ENCODE measurements at places on chromosomes 2 and 18. TPM values are rescaled to one million over a fixed set of nuclear protein-coding genes. Genes with fewer than 3 reads are reported as not detected.

CTAGE1 gene
- not detected for total RNA-seq

DLGAP1 gene
- 0.27 TPM for total RNA-seq

TDRD15 gene
- total RNA-seq = under 0.01 TPM

MAP3K19 gene
- not detected for total RNA-seq

NEU4 gene
- not detected for total RNA-seq

MAPRE3 gene
- 2.3 TPM for total RNA-seq

RNF149 gene
- 137 TPM for total RNA-seq

DPP4 gene
- 16.2 TPM for total RNA-seq

CPO gene
- total RNA-seq = not detected

TRPM8 gene
- total RNA-seq = not detected

NR4A2 gene
- 0.13 TPM for total RNA-seq

C2orf92 gene
- total RNA-seq = 3.5 TPM

C2orf15 gene
- not detected for total RNA-seq

FAM228A gene
- total RNA-seq = not detected

VWA3B gene
- total RNA-seq = not detected

GALNT14 gene
- total RNA-seq = 2.4 TPM

SCG2 gene
- total RNA-seq = not detected

CREG2 gene
- 0.57 TPM for total RNA-seq

CABLES1 gene
- total RNA-seq = 19.0 TPM

KLHL14 gene
- total RNA-seq = not detected

SERPINB11 gene
- total RNA-seq = not detected

CNGA3 gene
- total RNA-seq = under 0.01 TPM

DOCK10 gene
- total RNA-seq = 38.7 TPM

USP14 gene
- total RNA-seq = 72.3 TPM

RNF103 gene
- 36.6 TPM for total RNA-seq

TET3 gene
- total RNA-seq = 10.0 TPM

RAMP1 gene
- not detected for total RNA-seq

SIGLEC15 gene
- total RNA-seq = 0.14 TPM

SRD5A2 gene
- under 0.01 TPM for total RNA-seq

IL18R1 gene
- 6.4 TPM for total RNA-seq

SLC39A6 gene
- total RNA-seq = 16.7 TPM

LRP1B gene
- total RNA-seq = 0.07 TPM

CDH20 gene
- total RNA-seq = not detected

PLEK gene
- total RNA-seq = 0.22 TPM

RFTN2 gene
- 6.5 TPM for total RNA-seq

FAM237A gene
- total RNA-seq = not detected

ARPC2 gene
- total RNA-seq = 551 TPM

KIF1A gene
- not detected for total RNA-seq

PRSS56 gene
- total RNA-seq = not detected

OTOF gene
- under 0.01 TPM for total RNA-seq

CXXC1 gene
- 37.7 TPM for total RNA-seq

HEATR5B gene
- total RNA-seq = 43.7 TPM

IL36G gene
- total RNA-seq = not detected

MZT2B gene
- total RNA-seq = 109 TPM

CDKL4 gene
- 0.86 TPM for total RNA-seq

FOXD4L1 gene
- not detected for total RNA-seq

SERTAD2 gene
- 15.1 TPM for total RNA-seq

SIX2 gene
- total RNA-seq = 0.14 TPM

DES gene
- not detected for total RNA-seq

ALPP gene
- total RNA-seq = not detected

All from thoracic aorta endothelial cell (primary cell).